Activated CD8-positive, alpha-beta memory T cell treated with anti-CD3 and anti-CD28 coated beads for 1 hour (primary cell): ENCODE measurements at places on chromosomes 7 and 10.

- no peak for DNase-seq
Observed at GRCh38 chr7:132400561-132401142, 175.6 kb downstream of the PLXNA4 start.

DNA sequence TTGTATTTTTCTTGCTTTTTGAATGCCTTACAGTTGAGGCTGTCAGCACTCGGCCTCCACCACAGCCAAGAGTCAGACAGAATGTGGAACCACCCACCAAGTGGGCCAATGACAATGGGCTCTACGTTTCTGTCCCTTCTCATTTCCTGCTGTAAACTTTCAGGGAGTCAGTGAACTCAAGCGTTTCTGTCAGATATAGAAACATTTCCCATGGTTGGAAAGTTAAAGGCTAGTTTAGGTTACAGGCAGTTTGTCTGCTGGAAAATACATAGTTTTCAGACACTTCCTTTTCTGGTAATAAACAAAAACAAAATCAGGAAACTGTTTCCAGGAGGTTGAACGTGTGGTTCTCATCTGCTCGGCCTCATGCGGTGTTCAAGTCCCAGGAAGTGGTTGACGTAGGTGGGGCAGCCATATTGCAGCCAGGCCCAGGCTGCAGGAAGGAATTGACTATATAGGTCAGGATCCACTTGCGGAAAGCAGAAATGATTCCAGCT, 245.1 kb downstream of the CAMK1D start:
- DNase-seq: no peak

- no peak for DNase-seq
Observed at GRCh38 chr10:58920655-58921003, 255.8 kb upstream of the PHYHIPL start.

DNA sequence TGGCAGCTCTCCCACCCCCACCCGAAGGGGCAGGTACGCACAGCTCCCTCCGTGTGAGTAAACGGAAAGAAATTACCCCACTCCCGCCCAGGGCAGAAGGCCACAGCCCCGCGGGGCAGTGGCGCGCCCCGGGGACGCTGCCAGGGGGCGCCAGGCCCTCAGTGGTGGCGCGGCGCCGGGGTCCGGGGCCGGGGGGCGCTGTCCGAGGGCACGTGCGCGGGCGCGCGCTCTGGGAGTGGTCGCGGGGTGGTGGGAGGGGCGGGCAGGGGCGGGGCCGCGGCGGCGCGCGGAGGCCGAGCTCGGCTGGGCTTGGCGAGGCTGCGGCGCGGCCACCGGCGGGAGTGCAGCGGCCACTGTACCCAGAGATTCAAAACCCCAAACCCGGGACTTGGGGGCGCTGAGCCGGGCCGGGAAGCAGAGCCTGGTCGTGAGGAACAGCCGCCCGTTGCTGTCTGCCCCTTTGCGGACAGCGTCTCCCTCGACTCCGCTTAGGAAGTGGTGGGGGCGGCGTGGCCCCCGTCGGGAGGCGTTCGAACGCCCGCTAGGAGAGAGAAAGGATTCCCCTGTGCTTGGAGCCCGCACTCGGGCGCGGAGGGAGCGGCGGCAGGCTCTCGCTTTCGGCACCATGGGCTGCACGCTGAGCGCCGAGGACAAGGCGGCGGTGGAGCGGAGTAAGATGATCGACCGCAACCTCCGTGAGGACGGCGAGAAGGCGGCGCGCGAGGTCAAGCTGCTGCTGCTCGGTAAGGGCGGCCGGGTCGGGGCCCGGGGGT, at the start of gene GNAI1:
TSS of gene GNAI1 (plus strand) at position 296 of the 773 bp plus-strand sequence. CDS start at position 626, 330 bp downstream.
- DNase-seq: no peak

DNA sequence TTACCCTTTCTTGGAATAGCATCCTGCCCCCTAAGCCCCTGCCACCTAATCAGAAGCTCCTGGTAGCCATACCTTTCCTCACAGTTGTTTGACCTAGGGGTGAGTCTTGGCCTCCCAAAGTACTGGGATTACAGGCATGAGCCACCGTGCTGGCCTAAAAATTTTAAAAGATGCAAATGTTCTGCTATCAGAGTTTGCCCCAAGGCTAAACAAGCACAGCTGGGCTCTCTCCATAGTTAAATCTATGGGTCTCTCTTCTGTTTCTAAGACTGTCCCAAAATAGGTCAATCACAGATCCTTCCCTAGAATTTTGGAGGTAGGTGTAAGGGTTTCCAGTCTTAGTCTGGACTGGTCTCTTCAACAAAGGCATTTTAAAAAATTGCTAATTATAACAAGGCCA, 12.9 kb upstream of the UBN2 start:
- no peak for DNase-seq

DNA sequence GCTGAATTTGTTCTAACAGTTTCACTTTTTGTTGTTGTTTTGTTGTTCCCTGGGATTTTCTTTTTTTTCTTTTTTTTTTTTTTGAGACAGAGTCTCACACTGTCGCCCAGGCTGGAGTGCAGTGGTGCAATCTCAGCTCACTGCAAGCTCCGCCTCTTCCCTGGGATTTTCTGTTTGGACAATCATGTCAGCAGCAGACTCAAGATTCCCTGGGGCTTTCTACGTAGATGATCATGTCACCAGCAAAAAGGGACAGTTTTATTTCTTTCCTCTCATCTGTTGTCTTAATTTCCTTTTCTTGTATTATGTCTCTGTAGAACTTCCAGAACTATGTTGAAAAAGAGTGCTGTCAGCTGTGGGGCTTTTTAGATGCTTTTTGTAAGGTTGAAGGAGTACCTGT, 241.4 kb downstream of the TNS3 start:
- DNase-seq: no peak

DNA sequence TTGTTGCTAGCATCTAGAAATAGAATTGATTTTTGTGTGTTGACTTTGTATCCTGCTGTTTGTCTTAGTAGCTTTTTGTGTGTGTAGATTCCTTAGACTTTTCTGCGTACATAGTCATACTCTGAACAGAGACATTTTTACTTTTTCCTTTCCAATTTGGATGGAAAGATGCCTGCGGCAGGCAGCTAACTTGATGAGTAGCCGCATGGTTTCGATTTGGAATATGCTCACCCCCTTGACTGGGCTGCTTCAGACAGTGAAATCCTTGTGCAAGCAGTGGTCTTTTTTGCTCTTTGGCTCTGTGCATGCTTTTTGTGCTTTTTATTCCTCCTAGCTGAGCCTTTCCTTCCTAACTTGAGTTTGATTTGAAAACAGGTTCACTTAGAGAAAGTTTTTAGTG, 71.8 kb downstream of the HHEX start:
- DNase-seq: no peak
